Kidney glomerular epithelial cell (primary cell): ENCODE measurements at places on chromosomes 12 and 14.

GRCh38 chr14:104694475-104694950 is 5.1 kb downstream of the INF2 start:
- DNase-seq = no peak

DNA sequence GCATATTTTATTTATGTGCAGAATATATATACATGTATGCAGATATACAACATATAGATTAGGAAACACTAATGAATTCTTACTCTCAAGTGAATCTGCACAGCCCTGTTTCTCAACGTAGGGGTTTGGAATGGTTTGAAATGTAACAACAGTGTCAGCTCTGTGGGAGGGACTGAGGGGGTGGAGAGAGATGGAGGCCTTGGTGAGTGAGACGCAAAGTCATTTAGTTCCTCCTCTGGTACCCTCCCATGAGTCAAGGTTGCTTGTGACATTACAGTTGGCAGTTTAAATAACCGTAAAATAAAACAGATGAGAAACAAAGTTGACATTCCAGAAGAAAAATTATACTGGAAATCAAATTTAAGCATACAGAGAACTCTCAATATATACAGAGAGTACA is 313.0 kb upstream of the PRKD1 start:
- no peak for DNase-seq

- no peak for DNase-seq
Observed at GRCh38 chr14:54662491-54663133, 95.7 kb downstream of the SAMD4A start.

- DNase-seq = no peak
Observed at GRCh38 chr12:109582636-109583035, 9.0 kb downstream of the MVK start.

DNA sequence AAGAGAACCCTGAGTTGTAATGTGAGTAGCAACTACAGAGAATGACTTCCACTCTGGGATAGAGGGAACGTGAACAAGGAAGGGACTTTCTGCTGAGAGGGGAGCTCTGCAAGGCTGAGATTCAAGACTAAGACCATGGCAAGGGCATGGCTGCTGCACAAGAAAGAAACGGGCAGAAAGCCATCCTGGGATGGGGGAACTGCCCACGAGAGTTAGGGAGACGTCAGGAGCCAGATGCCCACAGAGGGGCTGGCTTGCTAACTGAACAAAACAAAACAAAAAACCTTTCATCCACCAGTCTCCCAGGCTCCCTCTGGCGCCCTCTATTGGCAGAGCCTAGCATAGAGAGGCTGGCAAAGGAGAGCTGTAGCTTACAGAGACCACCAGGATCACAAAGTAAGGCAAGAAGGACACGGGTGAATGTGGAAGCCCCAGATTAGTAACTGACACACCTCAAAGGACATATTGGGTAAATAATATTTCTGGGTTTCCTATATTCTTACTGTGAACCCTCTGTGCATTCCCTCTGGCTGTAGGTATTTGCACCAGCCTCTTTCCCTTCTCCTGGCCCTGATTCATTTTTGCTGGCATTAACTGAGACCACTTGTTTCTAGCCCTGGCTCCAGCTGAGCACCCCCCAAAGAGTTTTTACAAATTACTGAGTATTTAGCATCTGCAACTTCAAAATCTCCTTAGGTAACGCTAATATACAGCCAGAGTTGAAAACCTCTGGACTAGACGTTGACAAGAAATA is 338.3 kb downstream of the EMP1 start:
- DNase-seq = peak; percentile 5

DNA sequence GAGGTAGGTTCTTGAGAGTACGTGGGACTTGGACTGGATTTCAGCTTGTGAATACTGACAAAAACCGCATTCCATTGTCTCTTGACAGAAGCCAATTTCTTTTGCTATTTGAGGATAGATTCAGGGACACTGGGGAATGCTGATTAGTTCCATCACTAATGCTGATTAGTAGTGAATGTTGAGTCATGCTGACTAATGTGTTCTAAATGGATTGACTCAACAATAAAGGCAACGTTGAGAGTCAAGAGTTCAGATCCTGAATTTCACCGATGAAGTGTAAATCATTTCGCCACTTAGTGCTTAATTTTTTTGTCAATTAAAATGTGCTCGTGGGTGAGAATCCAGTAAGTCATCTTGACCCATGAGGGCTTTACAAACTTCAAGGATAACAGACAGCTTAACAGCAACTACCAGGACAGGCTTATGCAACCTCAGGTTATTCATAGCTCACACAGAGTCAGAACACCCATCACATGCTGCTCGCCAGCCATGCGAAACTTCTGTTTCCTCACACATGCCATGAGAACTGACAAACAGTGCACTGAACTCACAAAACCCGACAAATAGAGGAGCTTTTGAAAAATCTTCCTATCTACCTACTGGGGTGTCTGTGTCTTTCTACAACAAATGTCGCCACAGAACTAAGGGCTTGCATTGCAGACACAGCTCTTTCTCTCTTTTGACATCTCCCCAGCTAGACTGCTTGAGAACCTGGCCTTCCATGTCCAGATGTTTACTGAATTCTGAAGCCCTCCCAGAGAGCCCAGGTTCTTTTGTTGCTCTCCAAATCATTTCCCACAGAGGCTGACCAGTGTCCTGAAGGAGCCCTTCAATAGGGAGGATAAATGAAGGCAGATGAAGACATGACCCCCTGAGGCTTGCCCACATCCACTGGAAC is 316.4 kb downstream of the ZFP36L1 start:
- DNase-seq = peak; percentile 96

DNA sequence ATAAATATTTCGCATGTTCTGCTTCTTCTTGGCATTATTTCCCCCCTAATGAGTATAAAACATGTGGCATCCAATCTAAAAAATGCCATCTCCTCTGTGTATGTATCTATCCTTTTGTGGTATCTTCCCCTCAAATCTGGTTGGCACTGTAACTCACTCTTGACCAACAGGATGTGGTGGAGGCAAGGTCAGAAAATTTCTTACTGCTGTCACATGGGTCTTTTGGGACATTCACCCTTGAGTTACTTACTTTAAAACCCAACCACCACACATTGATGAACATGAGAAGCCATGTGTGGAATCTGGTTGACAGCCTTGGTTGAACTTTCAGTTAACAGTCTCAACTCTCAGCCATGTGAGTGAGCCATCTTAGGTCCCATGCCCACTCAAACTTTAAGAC is 516.9 kb downstream of the SLC16A7 start:
- no peak for DNase-seq

- DNase-seq = no peak
Observed at GRCh38 chr14:79089576-79089975, 919.4 kb downstream of the NRXN3 start.
